ENCODE measurements at places on chromosomes 7 and 10.

DNA sequence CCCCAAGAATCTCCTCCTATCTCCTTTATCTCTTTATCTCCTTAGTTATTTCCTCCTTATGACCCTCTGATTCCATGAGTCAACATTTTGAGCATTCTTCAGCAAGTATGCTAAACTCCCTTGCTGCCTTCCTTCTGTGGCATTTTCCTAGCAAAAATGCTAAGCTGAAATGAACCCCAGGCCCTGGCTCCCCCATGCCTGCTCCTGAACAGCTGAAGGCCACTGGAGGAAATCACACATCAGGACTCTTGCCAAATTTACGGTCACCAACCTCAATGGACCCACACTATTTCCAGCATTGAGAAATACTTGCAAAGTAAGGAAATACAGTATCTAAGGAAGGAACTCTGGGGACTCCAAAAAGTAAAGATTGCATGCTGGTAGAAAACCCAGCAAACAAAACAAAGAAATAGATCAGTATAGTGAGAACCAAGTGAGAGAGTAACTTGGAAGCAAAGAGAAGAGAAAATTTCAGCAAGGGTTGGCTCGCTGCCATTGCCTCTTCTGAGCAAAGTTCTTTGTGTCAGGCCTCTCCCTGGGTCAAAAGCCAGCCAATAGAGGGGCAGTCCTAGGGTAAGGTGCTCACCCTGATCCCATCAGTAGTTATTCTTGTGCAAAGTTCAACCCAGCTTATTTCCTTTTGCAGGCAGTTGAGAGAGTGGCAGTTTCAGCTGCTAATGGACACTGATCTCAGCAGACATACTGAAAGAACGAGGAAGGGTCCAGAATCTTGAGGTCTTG, 5.1 kb upstream of the PLEKHS1 start:
- no peak for DNase-seq

GRCh38 chr7:158684329-158684728, 20.3 kb downstream of the NCAPG2 start:
- DNase-seq = no peak

GRCh38 chr7:108059526-108059925, 56.6 kb upstream of the LAMB1 start:
- DNase-seq = no peak

GRCh38 chr10:114002422-114002821, 41.2 kb upstream of the ADRB1 start:
- DNase-seq = no peak

DNA sequence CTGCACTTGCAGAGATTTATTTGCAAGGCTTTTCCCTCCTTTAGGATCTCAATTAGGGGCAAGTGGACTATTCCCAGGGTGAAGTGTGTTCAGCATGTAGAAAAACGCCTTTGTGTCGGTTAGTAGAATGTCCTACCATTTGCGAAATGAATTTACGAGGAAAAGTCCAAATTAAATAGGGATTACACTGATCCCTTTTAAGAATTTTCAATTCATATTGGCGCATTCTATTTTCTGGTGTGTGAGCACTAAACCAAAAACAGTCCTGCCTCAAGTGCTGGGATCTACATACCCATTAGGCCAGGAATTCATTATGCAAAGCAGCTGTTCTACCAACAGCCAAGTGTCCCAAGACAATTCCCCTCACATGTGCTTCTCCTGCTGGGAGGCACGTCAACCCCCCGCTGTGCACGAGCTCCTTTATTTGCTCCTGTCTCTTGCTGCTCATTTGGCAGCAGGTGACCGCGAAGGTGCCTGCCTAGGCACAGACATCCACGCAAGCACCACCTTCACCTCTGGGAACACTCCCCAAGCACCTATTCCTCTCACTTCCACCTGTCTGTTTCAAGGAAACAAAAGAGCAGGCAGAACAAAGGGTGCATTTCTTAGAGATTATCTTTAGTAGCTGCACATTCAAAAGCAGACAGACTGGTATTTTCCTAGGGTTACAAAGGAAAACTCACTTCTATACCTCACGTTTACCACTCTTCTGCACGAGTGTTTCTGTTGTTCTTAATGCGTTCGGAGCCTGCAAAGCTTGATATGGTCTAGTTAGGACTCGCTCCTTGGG, 134.6 kb upstream of the FGFR2 start:
- DNase-seq = no peak

- DNase-seq = no peak
Measured at GRCh38 chr7:66631471-66631870, 2.8 kb downstream of the KCTD7 start.

GRCh38 chr10:67277402-67277801, 351.6 kb downstream of the LRRTM3 start:
- no peak for DNase-seq

DNA sequence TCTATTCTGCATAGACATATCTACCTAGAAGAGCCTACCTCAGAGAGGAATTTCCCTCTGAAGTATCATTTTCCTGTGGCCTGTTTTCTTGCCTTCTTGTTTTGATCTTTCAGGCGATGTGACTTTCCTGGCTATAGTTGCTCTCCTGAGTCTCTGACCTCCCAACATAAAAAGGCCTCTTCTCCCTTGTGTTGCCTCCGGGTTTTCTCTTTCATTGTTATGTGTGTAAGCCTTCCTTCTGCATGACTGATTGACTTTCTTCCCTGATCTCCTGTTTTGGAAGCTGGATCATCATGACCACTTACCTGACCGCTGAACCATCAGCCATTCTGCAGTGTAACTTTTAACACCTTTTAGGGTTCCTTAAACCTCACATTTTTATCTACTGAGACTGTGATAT, 441.5 kb upstream of the ETV1 start:
- DNase-seq = no peak

DNA sequence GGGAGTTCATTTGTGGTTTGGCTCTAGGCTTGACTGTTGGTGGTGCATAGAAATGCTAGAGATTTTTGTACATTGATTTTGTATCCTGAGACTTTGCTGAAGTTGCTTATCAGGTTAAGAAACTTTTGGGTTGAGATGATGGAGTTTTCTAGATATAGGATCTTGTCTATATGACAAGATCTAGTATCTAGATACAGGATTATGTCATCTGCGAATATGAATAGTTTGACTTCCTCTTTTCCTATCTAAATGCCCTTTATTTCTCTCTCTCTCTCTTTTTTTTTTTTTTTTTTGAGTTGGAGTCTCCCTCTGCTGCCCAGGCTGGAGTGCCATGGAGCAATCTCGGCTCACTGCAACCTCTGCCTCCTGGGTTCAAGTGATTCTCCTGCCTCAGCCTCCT, 62.9 kb downstream of the MGAM2 start:
- no peak for DNase-seq

GRCh38 chr7:121041516-121042148, 53.1 kb downstream of the CPED1 start:
- DNase-seq = no peak

- no peak for DNase-seq
Measured at GRCh38 chr7:39516498-39516897, 49.7 kb upstream of the YAE1 start.

DNA sequence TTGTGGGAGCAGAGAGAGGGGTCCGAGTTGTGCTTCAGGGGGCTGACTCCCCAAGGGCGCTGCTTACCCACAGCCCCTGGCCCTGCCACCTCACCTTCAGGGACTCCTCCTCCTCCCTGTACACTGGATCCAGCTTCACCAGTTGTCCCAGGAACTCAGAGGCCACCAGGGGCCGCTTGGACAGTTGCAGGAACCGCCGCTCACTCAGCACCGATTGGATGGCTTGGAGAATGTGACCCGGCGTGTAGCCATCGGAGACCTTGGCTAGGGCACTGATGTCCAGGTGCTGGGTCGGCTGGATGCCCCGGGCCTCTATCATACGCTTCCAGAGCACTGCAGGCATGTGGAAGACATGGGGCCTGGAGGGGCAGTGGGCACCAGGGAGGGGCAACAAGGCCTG, 4.5 kb upstream of the ASB10 start:
- DNase-seq = no peak

DNA sequence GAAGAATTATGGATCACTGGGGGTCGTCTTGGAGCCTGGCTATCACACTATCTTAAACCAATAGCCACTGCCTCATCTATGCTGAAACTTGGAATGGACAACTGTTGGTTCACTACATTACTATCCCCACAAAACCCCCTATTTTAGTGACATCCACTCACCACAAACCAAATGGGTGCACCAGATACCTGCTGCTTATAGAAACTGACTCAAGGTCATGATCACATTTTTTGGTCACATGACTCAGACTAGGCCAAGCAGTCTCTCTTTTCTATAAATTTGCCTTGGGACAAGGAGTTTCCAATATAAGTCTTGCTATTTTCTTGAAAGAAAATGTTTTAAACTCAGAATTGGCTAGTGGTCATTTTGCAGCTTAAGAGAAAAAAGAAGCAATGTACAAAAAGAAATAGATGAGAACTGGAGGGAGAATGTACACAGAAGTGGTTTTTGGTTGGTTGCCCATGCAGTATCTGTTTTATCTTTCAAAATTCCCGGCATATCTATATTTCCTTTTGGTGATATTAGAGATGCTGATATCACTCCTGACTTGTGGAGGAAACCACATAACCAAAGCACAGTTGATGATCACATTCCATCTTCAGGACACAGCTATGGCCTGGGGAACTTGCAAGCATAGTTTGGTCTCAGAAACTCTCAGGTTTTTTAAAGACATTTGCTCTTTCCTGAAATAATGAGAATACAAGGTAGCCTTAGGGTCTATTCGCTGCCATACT, 85.2 kb upstream of the CACNA2D1 start:
- DNase-seq = no peak

DNA sequence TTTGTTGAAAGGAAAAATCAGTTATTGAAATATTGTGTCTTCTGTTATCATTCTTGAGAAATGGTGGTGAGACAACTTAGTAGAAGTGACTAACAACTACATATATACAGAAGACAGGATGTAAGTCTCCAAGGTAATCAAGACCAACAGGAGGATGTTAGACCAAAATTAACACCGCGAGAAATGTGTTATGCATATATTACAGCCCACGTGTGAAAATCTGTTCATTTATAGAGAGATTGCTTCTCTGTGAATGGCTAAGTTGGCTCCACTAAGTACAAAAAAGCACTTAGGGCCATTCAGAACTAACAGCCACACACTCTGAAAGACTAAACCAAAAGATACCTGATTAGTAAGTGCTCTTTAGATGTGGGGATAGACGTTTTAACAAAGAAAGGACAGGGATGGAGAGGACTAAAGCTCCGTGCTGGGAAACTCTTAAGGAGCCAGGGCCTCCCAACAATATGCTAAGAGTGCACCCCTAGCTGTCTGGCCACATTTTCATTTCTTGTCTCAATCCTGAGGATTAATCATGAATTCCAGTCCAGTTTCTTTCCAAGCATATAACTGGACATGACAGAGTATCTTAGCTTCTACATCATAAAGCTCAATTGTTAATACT, 26.5 kb downstream of the HDAC9 start:
- no peak for DNase-seq

GRCh38 chr10:50992972-50993766, 81.1 kb upstream of the PRKG1 start:
- no peak for DNase-seq

- peak; percentile 1 for DNase-seq
Measured at GRCh38 chr7:131945313-131945911, 389.0 kb upstream of the PODXL start.

GRCh38 chr7:131212114-131212513, 115.6 kb upstream of the MKLN1 start:
- no peak for DNase-seq

DNA sequence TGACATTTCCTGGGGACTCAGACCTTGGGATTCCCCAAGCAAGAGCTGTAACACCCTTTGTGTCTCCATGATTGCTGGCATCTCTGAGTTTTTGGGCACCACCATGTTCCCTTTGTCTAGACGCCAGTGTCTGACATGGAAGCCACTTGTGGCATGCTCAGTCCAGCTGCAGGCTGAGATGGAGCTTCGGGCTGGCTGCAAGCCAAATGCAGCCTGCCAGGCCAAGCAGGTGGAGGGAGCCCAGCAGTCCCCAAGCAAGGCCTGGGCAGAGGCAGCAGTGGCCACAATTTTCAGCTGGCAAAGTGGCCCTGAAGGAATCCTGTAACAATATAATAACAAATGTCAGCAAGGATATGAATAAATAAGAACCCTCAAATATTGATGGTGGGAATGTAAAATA, 86.2 kb upstream of the ABCB5 start:
- no peak for DNase-seq

GRCh38 chr7:11083214-11083568, 109.5 kb downstream of the PHF14 start:
- no peak for DNase-seq

DNA sequence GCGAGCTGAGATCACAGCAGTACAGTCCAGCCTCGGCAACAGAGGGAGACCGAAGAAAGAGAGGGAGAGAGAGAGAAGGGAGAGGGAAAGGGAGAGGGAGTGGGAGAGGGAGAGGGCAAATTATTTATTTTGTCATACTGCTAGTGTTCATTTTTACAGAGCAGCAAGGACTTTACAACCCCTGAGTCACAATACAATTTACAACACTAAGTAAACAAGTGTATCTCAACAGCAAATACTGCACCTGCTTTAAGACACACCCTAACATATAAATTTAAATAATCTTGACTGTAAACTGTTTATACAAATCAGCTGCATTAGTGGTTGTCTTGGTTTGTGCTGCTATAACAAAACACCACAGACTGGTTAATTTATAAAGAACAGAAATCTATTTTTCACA, 27.2 kb downstream of the HTR5A start:
- DNase-seq = no peak

- DNase-seq = no peak
Measured at GRCh38 chr7:27553273-27553672, 109.4 kb downstream of the HIBADH start.

DNA sequence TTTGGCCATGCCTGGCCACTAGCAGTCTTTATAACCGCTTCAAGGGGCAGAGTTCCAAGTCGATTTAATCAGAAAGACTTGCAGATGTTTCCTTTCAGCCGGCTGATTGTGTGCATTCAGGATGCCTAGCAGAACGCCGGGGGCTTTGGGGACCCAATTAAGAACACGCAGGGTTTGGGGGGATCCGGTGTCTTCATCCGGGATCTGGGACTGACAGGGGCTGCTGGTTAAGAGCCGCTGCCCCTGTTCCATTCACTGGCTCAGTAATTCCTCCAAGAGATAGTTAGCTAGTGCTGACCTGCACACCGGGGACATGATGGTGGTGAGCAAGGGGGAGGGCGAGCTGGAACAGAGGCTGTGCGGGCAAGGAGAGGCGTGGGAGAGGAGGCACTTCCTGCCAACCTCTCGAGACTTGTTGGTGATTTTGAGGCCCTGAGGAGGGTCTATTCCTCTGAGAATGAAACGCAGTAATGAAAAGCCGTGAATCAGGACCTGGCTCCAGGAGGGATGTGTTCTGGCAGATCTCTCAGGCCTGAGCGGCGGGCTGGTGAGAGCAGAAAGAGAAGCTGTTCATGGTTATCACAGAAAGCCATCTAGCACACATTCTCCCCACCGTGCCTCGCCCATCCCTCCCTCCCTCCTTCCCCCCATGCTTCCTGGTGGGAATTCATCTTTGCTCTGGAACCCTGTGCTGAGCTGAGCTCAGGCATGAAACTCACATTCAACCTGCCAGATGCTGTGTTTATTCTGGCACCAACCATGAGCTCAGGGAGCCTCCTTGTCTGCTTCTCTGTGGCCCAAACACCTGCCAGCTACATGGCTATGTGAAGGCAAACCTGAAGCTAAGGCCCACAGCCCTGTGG, 152.0 kb downstream of the CCDC3 start:
- no peak for DNase-seq

- no peak for DNase-seq
Measured at GRCh38 chr7:48595756-48596155, 328.6 kb upstream of the CDC14C start.

- DNase-seq = no peak
Measured at GRCh38 chr7:26584987-26585665, 279.3 kb downstream of the SKAP2 start.

All from activated CD4-positive, alpha-beta T cell treated with anti-CD3 and anti-CD28 coated beads, Interleukin-2, amount 50 U/mL, for 1 hour (primary cell).